Sigmoid colon (tissue), 7 donors: ENCODE measurements at places on chromosomes 13 and 19.

DNA sequence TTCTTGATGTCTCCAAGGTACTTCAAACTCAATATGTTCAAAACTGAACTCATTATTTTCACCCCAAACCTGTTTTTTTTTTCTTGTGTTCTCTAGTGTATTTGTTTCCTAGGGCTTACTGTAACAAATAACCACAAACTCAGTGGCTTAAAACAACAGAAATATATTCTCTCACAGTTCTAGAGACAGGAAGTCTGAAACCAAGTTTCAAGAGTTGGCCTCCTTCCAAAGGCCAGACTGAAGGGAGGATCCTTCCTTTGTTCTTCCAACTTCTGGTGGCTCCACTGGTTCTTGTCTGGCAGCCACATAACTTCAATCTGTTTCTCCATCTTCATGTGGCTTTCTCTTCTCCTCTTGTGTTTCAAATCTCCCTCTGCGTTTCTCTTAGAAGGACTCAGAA lies 62.0 kb upstream of the PDCD5 start:
- DNase-seq: no peak

- DNase-seq: no peak
Measured at GRCh38 chr13:105773241-105773640, 762.2 kb downstream of the EFNB2 start.

DNA sequence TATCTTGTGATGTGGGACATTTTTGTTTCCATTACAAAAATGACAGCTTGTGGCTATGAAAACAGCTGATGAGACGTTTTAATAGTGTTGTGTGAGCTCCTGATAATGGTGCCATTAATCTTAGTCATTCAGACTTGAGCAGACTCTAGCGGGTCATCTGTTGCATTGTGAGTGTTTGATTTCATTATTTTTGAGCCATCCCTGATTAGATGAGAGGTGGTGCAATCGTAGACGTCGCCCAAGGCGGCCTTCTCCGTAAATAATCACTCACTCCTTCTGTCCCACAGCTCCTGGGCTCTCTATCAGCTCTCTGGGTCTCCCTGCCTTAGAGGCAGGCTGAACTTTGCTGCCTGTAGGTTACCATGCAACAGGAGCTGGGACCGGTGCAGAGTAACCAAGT lies 528.0 kb upstream of the SGCG start:
- DNase-seq: no peak

- DNase-seq: no peak
Measured at GRCh38 chr19:40165362-40165937, 25.8 kb upstream of the MAP3K10 start.

DNA sequence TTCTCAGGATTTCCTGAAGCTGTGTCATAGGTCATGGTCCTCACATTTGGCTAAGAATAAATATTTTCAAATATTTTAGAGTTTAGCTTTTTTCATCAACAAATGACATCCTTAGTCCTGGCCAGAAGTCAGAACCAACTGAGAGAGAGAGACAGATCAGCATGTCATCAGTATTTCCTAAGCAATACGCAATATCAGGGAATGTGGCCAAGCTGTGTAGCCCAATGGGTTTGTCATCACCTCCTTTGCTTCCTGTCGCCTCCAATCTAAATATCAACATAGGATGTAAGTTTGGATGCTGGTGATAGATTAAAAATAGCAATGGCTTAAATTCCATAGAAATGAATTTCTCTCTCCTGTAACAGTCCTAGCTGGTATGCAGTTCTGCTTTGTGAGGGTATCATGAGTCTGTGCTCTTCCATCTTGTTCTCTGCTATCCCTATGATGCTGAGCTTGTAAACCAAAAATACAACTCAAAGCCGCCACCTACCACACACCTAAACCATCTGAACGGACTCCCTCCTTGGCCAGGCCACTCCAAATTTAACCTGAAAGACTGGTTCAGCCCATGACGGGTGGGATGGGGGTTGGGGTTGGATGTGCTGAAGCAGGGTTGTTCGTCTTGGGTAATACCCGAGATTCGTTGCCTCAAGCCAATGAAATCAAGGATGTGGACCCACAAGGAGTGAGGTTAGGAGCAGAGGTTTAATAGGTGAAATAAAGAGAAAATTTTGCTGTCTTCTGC lies 10.0 kb upstream of the IGSF23 start:
- DNase-seq: no peak

DNA sequence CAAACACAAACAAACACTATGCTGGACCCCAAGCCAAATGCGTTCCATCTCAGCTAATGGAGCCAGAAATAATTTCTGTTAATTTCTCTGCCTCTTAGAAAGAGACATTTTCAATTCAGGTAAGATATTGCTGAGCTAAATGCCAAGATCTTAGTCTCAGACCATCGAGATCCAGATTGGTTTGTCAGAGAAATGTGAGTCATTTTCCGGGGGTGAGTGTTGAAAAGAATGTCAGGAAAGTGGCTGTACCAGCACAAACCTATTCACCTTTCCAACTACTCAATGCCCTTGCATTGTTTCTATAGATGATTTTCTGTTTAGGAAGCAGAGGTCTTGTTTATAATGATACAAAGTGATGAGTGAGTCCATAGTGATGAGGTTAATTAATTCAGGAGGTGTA lies 266.8 kb upstream of the TSHZ3 start:
- no peak for DNase-seq

DNA sequence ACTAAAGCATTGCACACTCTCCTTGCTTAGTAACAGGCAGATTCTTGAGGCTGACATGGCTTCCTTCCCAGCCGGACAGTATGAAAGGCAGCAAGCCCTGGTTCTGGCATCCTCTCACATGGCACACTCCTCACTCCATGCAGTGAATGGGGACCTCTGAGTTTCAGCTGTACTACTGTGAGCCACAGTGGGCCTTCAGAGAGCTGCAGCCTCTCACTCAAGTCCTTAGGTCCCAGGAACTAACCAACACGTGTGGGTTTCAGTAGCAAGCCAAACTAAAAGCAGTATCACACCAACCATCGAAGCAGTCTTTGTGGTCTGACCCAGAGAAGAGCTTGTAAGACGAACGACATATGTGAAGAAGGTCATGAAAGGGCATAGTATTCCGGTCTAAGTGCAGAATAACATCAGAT lies 128.2 kb downstream of the TBC1D4 start:
- DNase-seq: no peak

DNA sequence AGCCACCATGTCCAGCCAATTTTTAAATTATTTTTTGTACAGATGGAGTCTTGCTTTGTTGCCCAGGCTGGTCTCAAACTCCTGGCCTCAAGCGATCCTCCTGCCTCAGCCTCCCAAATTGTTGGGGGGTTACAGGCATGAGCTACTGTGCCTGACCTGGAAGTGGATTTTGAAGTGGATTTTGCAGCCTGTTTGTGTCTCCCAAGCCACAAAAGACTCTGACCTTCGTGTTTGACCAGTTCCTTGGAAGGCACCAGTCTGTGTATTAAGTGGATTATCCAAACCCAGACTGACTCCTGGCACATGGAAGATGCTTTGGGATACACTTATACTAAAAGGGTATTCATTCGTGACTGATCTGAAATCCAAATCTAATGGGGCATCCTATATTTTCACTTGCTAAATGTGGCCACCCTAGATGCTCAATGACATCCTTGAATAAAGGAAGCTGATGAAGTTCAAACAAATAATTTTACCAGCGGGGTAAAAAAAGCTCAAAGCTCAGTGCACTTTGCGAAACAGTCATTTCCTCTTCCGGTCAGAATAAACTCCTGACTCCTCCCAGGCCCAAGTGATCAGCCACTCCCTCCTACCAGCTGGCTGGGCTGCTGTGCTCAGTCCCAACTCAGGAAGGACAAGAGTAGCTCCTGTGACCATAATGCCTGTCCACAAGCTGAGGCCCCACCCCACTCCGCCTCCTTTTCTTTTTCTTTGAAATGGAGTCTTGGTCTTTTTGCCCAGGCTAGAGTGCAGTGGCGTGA lies 32.6 kb upstream of the GATAD2A start:
- DNase-seq: peak; percentile 82

DNA sequence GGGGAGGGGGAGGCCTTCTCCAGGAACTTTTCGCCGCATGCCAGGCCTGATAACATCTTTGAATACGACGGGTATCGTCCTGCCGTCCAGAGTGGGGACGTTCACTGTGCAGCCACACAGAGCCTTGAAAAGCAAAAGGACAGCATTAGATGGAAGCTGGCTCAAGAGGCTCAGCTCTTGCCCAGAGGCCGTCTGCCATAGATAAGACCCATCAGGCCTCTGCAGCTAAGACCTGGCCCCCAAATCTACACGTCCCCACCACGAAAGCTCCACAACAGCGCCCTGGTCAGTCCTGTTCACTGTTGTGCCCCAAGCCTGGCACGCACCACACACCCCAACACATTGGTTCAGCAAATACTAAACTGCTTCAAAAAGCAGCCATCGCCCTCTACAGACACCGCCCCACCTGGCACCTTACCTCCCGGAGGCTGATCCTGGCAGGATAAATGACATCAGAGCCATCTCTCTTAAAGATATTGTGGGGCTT lies 2.1 kb downstream of the DNAJB1 start:
- no peak for DNase-seq

- DNase-seq: no peak
Measured at GRCh38 chr13:100668408-100668807, 6.2 kb downstream of the TMTC4 start.

DNA sequence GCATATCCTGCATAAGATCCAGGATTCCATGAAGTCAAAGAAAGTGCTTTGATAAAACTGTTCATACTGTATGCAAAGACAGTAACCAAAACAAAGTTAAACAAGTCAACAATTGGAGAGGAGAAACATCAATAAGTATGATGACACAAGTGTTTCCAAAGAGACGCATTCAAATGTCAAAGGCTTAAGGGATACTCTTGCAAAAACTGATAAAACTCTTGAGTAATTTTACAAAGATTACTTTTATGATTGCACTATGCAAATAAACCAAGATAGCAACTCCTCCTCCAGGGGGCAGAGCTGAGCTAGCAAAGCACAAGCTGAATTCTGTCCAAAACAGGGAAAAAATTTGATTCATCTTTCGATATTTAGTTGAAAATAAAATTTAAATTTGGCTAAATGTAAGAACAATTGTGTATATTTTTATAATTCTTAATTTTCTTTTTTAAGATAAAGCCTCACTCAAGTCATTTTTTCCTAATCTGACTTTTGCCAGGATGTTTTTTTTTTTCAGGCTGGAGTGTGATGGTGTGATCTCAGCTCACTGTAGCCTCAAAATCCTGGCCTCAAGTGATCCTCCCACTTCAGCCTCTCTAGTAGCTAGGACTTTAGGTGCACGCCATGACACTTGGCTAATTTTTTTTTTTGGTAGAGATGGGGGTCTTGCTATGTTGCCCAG lies 84.0 kb downstream of the MZT1 start:
- no peak for DNase-seq

- DNase-seq: no peak
Measured at GRCh38 chr13:89401264-89401675, 1730.1 kb downstream of the SLITRK5 start.

- no peak for DNase-seq
Measured at GRCh38 chr19:42207767-42208271, 9.7 kb downstream of the DEDD2 start.
